ENCODE measurements at places on chromosomes 16 and 17.

GRCh38 chr16:59058250-59058649, 324.1 kb upstream of the GOT2 start:
- DNase-seq = no peak

DNA sequence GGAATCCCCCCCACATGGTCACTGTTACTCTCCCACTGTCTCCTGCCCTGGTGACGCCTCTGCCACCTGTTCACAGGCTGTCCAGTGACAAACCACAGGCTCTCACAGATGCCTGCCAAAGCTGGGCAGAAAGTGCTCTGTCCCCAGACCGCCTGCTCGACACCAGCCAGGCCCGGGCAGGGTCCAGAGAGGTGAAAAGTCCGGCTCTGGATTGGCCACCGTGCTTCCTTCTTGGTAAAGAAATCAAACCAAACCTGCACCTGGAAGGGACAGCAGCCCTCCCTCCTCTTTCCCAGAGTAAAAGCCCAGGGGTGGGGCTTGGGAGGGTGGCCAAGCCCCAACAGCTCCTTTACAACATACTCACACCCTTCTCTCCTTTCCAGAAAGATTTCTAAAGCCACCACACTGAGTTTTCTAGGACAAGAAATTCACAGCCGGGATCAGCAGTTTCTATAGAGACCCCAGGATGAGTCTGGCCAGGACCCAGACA, 6.2 kb downstream of the PCGF2 start:
- DNase-seq = no peak

- no peak for DNase-seq
Observed at GRCh38 chr17:77019893-77020379, 120.8 kb upstream of the SEC14L1 start.

- DNase-seq = no peak
Observed at GRCh38 chr16:18788828-18789514, 1.2 kb downstream of the RPS15A start.

- DNase-seq = peak; percentile 9
Observed at GRCh38 chr16:16150117-16150877, 73.0 kb downstream of the ABCC6 start.

DNA sequence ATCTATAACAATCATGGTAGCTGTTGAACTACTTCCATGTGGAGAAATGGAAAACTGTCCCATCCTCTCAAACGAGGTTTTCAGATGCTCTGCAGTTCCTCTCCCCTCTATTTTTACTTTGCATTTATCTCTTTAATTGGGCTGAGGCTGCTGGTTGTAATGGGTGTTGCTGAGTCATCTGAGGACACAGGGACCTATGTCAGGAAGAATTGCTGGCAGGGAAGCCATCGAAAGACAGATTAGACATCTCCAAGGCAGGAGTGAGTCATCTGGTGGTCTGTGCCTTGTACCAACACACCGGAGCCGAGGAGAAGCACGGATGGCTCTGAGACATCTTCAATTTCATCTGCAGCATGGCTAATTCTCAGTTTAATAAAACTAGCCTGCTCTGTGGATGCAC, 394.5 kb downstream of the GRIN2A start:
- no peak for DNase-seq

DNA sequence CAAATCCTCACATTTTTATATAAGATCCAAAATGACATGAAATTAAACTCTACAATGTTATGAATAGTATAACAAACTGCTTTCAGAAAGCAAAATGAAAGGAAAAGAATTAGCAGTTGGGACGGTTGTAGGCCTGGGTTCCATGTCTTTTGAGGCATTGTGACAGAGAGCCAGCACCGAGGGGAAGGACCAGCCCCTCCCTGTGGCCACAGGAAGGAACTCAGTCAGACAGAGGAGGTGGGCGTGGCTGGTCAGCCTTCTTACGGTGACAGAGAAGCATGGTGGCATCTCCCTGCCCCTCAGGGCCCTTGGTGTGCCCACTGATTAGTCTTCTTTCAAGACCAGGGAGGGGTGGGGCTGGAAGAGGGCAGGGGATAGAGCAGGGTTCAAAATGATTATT, 5.7 kb downstream of the ZNF319 start:
- no peak for DNase-seq

DNA sequence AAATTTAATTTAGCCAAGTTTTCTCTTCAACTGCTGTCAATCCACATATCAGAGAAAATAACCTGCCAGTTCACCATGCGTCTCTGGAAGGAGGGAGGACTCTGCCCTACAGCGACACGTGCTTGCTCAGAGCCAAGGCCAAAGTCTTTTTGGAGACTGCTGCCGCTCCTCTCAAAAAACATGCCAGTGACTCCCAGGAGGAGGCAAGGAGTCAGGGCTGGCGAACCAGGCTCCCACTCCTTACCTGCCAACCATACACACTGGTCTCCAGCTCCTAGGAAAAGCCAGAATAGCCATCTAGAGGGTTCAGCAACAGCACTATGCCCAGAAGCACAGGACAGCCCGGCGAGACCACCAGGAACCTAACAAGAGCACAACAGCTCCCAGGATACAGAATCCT, 73.0 kb downstream of the ANKRD11 start:
- DNase-seq = no peak

DNA sequence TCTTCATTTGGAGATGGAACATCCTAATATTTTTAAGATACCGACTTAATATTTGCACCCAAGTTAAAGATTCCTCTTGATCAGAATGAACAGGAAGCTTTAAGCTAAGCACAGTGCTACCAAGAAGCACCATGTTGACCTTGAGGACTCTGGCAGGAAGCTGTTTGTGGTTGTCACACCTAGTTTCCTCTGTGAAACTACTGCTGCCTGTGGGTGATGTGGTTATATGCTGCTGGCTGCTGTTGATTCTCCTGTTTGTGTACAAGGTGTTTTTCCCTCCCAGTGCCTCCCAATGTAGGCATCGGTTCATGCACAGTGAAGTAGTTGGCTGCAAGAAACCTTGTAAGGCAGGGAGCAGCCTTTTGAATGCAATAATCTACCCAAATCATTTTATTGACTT, 23.4 kb downstream of the RBL2 start:
- DNase-seq = no peak

GRCh38 chr16:74140557-74140956, 156.1 kb upstream of the PSMD7 start:
- no peak for DNase-seq

- DNase-seq = no peak
Observed at GRCh38 chr17:43701318-43701743, 39.6 kb upstream of the MEOX1 start.

- no peak for DNase-seq
Observed at GRCh38 chr17:62897706-62898105, 68.3 kb upstream of the TANC2 start.

- DNase-seq = peak; percentile 36
Observed at GRCh38 chr17:59165933-59166342, 10.4 kb downstream of the PRR11 start.

DNA sequence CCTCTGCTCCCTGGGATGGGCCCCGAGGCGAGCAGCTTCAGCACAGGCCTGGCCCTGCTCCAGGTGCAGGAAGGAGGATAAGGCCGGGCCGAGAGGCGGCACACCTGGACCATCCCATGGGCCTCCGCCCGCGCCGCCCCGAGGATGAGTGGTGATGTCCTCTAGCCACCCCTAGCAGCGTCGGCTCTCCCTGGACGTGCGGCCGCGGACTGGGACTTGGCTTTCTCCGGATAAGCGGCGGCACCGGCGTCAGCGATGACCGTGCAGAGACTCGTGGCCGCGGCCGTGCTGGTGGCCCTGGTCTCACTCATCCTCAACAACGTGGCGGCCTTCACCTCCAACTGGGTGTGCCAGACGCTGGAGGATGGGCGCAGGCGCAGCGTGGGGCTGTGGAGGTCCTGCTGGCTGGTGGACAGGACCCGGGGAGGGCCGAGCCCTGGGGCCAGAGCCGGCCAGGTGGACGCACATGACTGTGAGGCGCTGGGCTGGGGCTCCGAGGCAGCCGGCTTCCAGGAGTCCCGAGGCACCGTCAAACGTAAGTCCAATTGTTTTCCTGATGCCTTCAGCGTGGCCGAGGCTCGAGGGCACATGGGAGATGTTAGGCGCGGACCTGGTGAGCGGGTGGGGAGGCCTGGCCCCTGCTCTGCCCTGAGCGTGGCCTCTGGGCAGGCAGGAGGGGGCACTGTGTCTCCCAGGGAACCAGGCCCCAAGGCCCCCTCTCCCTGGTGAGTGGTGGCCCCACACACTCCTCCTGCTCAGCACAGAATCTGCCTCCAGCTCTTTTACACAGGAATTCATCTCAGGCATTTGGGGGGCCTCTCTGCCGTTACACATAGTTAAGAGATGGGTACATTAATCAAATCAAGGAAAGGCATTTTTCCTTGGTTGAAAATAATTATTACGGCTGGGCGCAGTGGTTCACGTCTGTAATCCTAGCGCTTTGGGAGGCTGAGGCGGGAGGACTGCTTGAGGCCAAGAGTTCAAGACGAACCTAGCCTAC, 855 bp downstream of the TMEM204 start:
- peak; percentile 11 for DNase-seq

- no peak for DNase-seq
Observed at GRCh38 chr16:35532576-35532975, 2073.2 kb downstream of the TP53TG3F start.

DNA sequence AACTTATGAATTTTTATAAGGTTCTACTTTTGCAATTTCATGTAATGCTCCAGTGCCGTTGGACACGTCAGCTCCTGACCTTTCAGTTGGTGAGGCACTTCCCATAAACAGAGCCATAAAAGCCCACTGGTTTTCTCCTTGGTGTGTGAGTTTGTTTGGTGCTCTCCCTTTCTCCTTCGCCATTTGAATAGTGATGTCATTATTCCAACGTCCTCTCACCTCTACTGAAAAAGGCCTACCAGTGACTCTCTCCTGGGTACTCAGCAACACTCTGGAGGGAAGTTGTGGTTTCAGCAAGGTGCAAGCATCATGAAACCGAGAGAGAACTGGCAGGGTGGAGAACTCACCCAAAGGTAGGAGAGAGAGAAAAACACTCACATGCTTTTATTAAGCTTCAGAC, 29.6 kb upstream of the HNF1B start:
- no peak for DNase-seq

DNA sequence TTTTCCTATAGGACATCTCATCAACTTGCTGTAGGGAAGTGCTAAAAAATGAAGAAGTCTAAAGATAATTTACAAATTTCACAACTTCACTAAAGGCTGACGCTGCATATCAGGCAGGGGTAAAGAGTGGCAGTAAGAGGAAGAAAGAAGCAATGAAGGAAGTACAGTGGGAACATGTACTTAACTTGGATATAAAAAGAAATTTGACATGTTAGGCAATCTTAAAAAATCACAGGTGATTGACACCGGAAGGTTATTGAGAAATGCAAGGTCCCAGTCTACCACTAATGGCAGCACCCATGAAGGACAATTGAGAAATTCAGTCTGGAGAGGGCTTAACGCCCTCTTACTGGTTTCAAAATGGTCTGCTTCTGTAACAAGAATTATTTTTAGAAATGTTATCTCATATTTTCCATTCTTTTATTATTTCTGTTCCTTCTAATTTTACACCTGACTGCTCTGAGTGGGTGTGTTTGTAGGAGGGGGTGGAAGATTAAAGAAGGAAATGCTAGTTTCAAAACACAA, 358.1 kb downstream of the KCNJ2 start:
- DNase-seq = no peak

DNA sequence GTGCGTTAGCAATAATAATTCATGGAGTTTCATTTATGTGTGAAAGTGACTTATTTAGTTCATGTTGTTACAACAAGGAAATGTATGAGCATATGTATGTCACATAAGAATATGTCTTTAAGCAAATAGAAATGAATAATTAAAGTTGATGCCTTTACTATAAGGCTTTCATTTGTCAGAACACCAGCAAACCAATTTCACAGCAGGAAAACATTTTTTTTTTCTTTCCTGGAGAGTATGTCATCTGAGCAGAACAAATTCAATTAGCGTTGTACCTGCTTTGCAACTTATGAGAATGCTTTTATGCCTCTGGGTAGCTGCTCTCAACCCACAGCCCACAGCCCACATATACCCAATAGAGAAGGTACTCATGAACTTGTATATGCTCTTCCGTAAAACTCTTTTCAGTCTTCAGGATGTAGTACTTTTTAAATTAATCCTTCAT, 26.3 kb upstream of the APOH start:
- no peak for DNase-seq

GRCh38 chr17:77435272-77436057, 294.7 kb downstream of the SEC14L1 start:
- DNase-seq = no peak

- no peak for DNase-seq
Observed at GRCh38 chr17:8320262-8320661, 10.2 kb downstream of the ARHGEF15 start.

GRCh38 chr17:74180336-74180735, 23.1 kb upstream of the RPL38 start:
- no peak for DNase-seq

GRCh38 chr16:89561884-89562599, 1.6 kb downstream of the RPL13 start:
- no peak for DNase-seq

DNA sequence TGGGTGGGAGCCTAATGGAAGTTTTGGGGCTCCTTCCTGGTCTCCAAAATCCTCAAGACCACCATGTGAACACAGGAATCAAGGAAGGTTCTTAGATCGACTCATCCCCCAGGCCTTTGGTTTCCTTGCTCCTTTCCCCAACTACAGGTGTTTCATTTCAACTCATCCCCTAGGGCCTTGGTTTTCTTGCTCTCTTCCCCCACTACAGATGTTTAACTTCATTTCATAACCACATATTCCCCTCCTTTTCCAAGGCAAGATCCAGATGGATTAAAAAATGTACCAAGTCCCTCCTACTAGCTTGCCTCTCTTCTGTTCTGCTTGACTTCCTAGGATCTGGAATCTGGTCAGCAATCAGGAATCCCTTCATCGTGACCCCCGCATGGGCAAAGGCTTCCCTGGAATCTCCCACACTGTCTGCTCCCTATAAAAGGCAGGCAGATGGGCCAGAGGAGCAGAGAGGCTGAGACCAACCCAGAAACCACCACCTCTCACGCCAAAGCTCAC, at the start of gene CCL11:
CCL11 (plus strand) TSS at position 457 of the 507 bp plus-strand sequence. CDS start 67 bp downstream, outside the sequence.
- no peak for DNase-seq

Measured in GM04504 (cell line).